H1 (cell line): ENCODE measurements at places on chromosomes 12 and 14. TPM values are rescaled to one million over a fixed set of nuclear protein-coding genes. Genes with fewer than 3 reads are reported as not detected.
A peak's percentile ranks its signal among the peaks of the same experiment; 100 is the strongest.

DNA sequence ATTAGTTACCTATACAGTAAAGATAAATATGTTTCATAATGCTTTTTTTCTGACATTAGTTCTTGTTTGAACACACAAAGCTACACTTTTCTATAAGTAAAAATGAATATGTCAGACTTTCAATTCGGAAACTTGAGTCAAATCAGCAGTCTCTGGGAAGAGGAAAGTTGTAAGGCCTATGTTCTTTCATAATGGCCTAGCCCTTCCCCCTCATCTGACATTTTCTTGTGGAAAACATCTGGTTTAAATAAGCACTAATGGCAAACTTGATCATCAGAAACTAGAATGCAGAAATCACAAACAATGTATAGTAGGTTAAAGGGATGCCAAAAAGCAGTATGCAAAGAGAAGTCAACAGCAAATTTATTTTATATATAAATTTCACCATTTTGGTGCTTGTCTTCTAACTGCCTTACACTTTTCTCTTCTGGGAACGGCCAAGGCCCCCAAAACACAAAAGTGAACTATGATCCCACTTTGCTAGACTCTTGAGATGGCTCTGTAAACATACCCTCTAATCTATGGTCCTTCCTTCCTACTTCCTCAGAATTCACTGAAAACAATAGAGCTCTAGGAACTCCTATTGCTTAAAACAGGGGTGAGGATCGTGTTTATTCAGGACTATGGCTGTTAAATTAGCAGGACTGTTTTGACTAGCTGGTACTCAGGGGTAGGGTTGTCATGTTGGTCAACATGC is 444.1 kb downstream of the RAD51B start:
- no peak for DNase-seq
- H3K27ac ChIP-seq: no peak overlapping the region
- H3K36me3 ChIP-seq: no peaks in the 10 kb centered on the region
- H3K4me1 ChIP-seq: peaks cover 19% of the 10 kb centered on the region

- H3K27me3 ChIP-seq: no peaks in the 10 kb centered on the region
- no peak overlapping the region for H3K4me3 ChIP-seq
- H3K27ac ChIP-seq: no peak overlapping the region
- no peaks in the 10 kb centered on the region for H3K36me3 ChIP-seq
- no peak for DNase-seq
Measured at GRCh38 chr12:94299846-94300245, 151.5 kb downstream of the PLXNC1 start.

Gene LTB4R
- 4.1 and 6.8 TPM in 2 replicates for total RNA-seq

DNA sequence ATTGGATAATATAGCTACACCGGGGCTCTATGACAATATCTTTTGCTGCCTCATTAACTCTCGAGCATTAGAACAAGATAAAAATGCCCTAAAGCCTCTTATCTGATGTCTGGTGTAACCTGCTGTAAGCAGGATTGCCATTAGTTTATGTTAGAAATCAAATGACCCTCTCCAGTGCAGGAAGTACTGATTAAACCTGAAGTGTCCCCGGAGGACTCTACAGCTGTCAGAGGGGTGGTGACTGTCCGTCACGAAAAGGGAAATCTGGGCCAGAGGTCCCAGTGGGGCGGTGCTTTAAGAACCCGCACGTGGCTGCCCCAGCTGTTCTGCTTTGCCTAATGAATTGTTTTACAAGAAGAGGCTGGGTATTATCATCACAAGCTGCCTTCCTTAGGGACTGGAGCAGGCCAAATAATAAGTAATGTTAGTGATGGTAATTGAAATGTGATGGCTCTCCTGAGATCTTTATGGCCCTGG is 55.7 kb downstream of the LIN52 start:
- H3K4me1 ChIP-seq: no peaks in the 10 kb centered on the region
- no peaks in the 10 kb centered on the region for H3K36me3 ChIP-seq
- no peak for DNase-seq
- H3K27ac ChIP-seq: no peak overlapping the region
- H3K4me3 ChIP-seq: no peak overlapping the region
- H3K27me3 ChIP-seq: no peaks in the 10 kb centered on the region

- no peaks in the 10 kb centered on the region for H3K36me3 ChIP-seq
- DNase-seq: no peak
- no peak overlapping the region for H3K27ac ChIP-seq
- H3K4me3 ChIP-seq: no peak overlapping the region
- no peaks in the 10 kb centered on the region for H3K4me1 ChIP-seq
Measured at GRCh38 chr14:68016255-68016914, 196.8 kb downstream of the RAD51B start.

DNA sequence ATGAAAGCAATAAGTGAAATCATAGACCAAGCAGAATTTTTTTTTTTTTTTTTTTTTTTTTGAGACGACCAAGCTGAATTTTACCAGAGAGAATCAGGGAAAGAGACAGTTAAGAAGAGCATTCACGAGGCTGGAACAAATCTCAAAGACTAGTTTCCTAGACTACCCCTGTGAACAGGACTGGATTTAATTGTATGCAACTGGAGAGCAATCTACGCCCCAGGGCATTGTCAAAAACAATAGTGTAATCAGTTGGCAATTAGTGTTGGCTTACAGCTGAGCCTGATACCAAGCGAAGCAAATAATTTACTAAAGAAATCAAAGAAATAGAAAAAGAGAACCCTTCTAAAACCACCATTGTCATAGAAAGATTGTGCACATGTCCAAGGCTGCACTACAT is 232.9 kb upstream of the CPNE8 start:
- H3K27ac ChIP-seq: no peak overlapping the region
- no peak overlapping the region for H3K4me3 ChIP-seq
- DNase-seq: no peak
- no peaks in the 10 kb centered on the region for H3K4me1 ChIP-seq
- no peaks in the 10 kb centered on the region for H3K27me3 ChIP-seq
- no peaks in the 10 kb centered on the region for H3K36me3 ChIP-seq

- H3K27ac ChIP-seq: no peak overlapping the region
- H3K4me1 ChIP-seq: peaks cover 10% of the 10 kb centered on the region
- no peak overlapping the region for H3K4me3 ChIP-seq
- DNase-seq: no peak
Measured at GRCh38 chr12:71958056-71958455, 19.4 kb downstream of the TPH2 start.

DNA sequence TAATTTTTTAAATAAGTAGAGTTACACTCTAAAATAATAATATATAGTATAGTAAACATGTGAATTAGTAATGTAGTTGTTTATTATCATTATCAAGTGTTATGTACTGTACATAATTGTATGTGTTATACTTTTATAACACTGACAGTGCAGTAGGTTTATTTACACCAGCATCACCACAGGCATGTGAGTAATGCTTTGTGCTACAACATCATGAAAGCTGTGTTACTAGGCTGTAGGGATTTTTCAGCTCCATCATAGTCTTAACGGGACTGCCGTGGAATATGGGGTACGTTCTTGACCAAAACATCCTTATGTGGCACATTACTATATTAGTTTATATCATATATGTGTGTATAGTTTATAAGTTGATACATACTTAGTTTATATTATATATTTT is 8.6 kb downstream of the FNTB start:
- H3K27me3 ChIP-seq: no peaks in the 10 kb centered on the region
- no peak overlapping the region for H3K4me3 ChIP-seq

- H3K4me3 ChIP-seq: no peak overlapping the region
- H3K27ac ChIP-seq: no peak overlapping the region
- no peaks in the 10 kb centered on the region for H3K27me3 ChIP-seq
- DNase-seq: no peak
Measured at GRCh38 chr12:24066865-24067264, 117.4 kb upstream of the SOX5 start.

DNA sequence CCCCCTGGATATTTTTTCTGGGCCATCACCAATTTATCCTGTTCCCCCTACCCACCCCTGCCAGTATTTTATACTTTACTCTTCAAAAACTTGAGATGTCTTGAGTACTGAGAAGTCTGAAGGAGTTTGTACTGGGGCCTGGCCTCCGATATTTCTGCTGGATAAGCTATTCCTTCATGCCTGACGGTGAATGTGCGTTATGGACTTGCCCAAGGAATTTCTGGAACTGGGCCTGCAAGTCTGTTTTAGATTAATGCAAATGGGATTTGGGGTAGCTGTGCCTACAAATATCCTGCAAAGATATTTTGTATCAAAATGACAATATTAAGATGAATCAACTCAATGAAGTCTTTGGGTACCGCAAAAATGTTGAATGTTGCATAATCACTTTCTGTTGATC is at the start of gene PTCSC3:
TSS of gene PTCSC3 (minus strand) at position 199 of the 400 bp plus-strand sequence.
- no peaks in the 10 kb centered on the region for H3K4me1 ChIP-seq
- H3K36me3 ChIP-seq: no peaks in the 10 kb centered on the region
- no peak for DNase-seq
- H3K4me3 ChIP-seq: no peak within 1 kb of the TSS
- H3K27me3 ChIP-seq: no peaks in the 10 kb centered on the region

- DNase-seq: no peak
- H3K36me3 ChIP-seq: no peaks in the 10 kb centered on the region
- no peaks in the 10 kb centered on the region for H3K27me3 ChIP-seq
- no peaks in the 10 kb centered on the region for H3K4me1 ChIP-seq
- no peak overlapping the region for H3K4me3 ChIP-seq
- no peak overlapping the region for H3K27ac ChIP-seq
Measured at GRCh38 chr14:68191567-68192321, 372.2 kb downstream of the RAD51B start.

GRCh38 chr14:67673451-67673850 is 981 bp downstream of the VTI1B start:
- no peak for DNase-seq
- H3K27ac ChIP-seq: no peak overlapping the region
- H3K4me1 ChIP-seq: no peaks in the 10 kb centered on the region; the same call in 1 of the 2 replicates
- peaks cover 10% of the 10 kb centered on the region for H3K36me3 ChIP-seq

GRCh38 chr12:113298861-113299545 is 35.9 kb downstream of the SLC8B1 start:
- DNase-seq: no peak
- H3K27ac ChIP-seq: no peak overlapping the region
- no peaks in the 10 kb centered on the region for H3K27me3 ChIP-seq
- H3K4me1 ChIP-seq: peaks cover 9% of the 10 kb centered on the region; the same call in 1 of the 2 replicates
- H3K36me3 ChIP-seq: no peaks in the 10 kb centered on the region

DNA sequence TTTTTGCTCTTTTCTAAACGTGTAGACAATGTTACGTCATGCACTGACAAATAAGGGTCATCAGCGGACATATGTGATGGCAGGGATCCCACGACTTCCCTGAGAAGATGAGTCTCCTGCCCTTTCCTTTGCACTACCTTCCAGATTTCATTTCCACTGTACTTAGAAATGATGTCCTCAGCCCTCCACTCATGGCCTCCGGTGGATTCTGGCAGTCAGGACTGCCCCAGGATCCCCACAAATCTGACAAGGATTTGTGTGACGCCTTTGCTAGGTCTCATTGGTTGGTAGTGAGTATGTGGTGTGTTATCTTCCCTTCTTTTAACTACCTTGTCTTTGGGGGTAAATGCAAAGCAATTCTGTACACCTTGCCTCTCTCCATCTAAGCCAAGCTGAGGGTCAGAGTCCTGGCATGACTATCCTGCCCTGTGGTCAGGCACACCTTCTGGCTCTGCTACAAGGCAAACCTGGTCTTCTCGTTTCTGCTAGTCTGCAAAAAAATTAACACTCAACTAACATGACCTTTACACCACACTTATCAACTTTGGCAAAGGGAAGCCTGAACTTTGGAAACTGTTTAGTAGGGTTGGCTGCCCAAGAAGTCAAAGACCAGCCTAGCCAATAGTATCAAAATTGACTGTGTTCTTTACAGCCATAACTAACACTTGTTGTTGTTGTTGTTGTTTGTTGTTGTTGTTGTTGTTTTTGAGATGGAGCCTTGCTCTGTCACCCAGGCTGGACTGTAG is 17.3 kb upstream of the DHRS4 start:
- no peak overlapping the region for H3K4me3 ChIP-seq
- H3K4me1 ChIP-seq: no peaks in the 10 kb centered on the region
- H3K27me3 ChIP-seq: no peaks in the 10 kb centered on the region
- no peaks in the 10 kb centered on the region for H3K36me3 ChIP-seq

DNA sequence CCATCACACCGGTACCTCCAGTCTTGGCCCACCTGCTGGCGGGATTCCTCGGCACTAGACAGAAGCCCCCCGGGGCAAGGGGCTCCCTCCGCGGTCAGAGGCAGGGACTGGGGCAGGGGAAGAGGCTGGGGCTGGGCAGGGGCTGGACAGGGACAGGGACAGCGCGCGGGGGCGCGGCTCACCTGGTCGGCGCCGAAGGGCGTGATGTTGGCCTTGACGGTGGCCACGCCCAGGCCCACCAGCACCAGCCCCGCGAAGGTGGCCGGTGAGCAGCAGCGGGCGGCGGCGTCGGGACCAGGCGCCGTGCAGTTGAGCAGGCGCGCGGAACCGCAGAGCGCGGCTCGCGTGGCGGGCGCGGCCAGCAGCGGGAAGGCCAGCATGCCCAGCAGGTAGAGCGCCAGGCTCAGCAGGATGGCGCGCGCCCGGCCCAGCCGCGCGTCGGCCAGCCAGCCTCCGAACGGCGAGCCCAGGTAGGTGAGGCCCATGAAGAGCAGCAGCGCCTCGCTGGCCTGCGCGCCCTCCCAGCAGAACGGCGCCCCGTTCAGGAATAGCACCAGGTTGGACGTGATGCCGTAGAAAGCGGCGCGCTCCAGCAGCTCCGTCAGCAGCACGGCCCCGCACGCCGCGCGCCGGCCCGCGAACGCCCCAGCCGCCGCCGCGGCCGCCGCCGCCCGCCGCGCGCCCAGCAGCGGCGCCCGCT is 392 bp downstream of the SLC15A4 start:
- no peaks in the 10 kb centered on the region for H3K27me3 ChIP-seq
- peak overlapping the region; percentile 76 for H3K4me3 ChIP-seq
- DNase-seq: no peak
- H3K36me3 ChIP-seq: no peaks in the 10 kb centered on the region; the same call in 1 of the 2 replicates
- peak overlapping the region; percentile 90 for H3K27ac ChIP-seq
- peaks cover 9% of the 10 kb centered on the region for H3K4me1 ChIP-seq

- H3K4me3 ChIP-seq: no peak overlapping the region
- no peaks in the 10 kb centered on the region for H3K27me3 ChIP-seq
Measured at GRCh38 chr12:90233168-90234100, 524.8 kb upstream of the ATP2B1 start.

- no peak overlapping the region for H3K27ac ChIP-seq
- DNase-seq: no peak
- H3K4me1 ChIP-seq: peaks cover 28% of the 10 kb centered on the region
- H3K4me3 ChIP-seq: no peak overlapping the region
- H3K36me3 ChIP-seq: no peaks in the 10 kb centered on the region
Measured at GRCh38 chr12:111437816-111438454, 32.2 kb downstream of the SH2B3 start.

Gene AMN
- total RNA-seq: 0.99 and 1.5 TPM in 2 replicates

Gene RNASE1
- total RNA-seq: 2.2 and 3.0 TPM in 2 replicates
